ENCODE measurements at places on chromosomes 3 and 15. TPM values are rescaled to one million over a fixed set of nuclear protein-coding genes. Genes with fewer than 3 reads are reported as not detected.

NPAP1 gene
- total RNA-seq, result not detected

HTR3E gene
- total RNA-seq, result not detected

GREM1 gene
- 364 TPM for total RNA-seq

PAQR5 gene
- 9.8 TPM for total RNA-seq

CLDN1 gene
- 2.6 TPM for total RNA-seq

GATM gene
- total RNA-seq, result 0.17 TPM

CHRNB4 gene
- not detected for total RNA-seq

SPATA12 gene
- not detected for total RNA-seq

SEMA5B gene
- not detected for total RNA-seq

CCDC39 gene
- under 0.01 TPM for total RNA-seq

OXTR gene
- total RNA-seq, result 3.6 TPM

SLC27A2 gene
- total RNA-seq, result 0.66 TPM

CYP11A1 gene
- total RNA-seq, result 0.33 TPM

SELENOT gene
- total RNA-seq, result 52.1 TPM

ZBED2 gene
- not detected for total RNA-seq

All from fibroblast of lung (primary cell).